CD4-positive, alpha-beta T cell treated with Interleukin-15 for 1 hour (primary cell): ENCODE measurements at places on chromosomes 16 and 17.

DNA sequence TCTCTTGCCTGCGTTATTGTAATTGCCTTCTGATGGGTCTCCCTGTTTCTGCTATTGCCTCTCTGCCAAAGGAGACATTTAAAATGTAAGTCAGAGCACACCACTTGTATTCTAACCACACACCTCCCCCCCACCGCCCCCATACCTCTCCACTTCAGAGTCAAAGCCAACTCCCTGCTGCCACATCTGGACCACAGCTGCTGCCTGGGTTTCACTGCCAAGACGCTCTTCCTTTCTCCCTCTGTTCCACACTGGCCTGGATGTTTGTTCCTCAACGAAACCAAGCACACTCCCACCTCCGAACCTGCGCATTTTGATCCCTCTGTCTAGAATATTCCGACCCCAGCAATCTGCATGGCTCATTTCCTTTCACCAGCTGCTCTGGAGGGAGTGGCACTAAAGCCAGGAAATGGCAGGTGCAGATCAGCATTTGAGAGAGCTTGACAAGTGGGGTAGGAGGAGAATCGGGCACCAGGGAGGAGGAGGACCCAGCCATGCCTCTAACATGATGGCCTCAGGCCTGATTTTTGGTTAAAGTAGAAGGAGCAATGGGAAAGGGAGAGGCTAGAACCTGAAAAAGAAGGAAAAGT lies 92.4 kb upstream of the HS3ST2 start:
- no peak for DNase-seq

DNA sequence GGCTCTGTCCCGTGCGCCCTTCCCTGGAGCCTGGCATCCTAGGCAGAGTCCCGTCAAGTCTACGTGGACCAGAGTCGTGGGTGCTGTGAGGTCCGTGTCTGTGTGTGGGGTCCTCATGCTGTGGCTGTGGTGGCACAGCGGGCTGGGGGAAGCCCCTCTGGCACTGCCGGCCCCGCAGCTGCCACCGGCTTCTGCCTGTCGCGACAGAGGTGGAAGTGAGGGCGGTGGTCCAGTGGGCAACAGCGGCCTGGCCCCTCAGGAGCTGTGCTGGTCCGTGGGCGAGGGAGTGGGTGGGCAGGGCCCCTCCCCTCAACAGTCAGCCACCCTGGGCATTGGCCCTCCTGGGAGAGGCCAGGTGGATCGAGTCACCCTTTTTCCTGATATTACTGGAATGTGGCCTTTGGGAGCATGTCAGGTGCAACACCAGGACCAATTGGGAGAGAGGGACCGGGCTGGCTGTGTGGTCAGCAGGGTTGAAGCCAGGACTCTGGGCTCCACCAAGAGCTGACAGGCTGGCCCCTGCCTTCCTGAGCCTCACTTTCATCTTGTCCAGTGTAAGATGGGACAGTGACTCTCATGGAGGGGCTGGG lies 11.9 kb downstream of the BAIAP2 start:
- DNase-seq = no peak

DNA sequence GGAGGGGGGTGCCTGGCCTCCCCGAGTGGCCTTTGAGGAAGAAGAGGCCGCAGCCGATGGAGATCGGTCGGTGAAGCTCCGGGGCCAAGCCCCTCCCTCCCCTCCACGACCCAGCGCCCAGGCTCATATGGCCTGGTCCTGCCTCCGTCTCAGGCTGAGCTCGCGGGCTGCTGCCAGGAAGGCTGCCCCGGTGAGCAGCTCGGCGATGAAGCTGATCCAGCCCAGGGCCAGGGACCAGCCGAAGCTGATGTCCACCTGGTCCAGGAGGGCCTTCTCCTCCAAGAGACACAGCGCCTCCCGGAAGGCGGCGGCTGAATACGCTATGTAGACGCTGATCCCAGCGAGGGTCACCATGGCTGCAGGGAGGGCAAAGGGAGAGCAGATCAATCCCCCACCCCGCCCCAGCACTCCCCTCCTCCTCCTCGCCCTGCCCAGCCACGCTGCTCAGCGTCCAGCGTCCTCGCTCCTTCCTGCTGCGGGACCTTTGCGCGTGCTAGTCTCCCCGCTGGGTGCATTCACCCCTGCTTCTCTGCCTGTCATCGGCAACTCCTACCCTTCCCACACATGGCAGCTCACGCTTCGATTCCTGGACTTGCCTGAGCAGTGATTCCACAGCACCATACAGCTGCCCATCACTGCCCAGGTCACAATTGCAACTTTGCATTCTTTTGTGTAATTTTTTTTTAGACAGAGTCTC lies 20.5 kb downstream of the TMEM114 start:
- DNase-seq = no peak

DNA sequence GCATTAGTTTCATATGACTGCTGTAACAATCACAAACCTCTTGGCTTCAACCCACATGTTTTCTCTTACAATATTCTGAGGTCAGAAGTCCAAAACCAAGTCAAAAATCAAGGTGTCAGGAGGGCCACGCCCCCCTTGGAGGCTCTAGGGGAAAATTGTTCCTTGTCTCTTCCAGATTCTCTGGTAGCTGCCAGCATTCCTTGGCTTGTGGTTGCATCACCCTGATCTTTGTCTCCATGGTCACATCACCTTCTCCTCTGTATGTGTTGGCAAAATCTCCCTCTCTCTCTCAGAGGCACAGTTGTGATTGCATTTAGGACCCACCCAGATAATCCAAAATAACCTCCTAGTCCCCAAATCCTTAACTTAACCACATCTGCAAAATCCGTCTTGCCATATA lies 105.8 kb downstream of the GAS7 start:
- no peak for DNase-seq

DNA sequence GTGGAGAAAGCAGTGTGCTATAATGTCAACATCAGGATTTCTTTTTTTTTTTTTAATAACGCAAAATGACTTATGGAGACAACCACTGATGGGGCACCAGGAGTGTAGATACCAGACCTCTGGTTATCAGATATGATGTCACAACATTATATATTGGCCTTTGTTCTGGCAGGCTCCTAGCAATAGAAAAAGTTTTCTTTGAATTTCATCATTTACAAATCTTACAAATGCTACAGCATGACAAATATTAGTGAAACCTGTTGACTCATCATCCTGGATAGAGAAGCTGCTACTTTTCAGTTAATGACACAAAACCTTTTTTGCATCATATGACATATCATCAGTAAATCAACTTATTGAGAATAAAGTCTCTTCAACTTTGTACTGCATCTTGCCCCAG lies 6.1 kb downstream of the THUMPD1 start:
- no peak for DNase-seq

DNA sequence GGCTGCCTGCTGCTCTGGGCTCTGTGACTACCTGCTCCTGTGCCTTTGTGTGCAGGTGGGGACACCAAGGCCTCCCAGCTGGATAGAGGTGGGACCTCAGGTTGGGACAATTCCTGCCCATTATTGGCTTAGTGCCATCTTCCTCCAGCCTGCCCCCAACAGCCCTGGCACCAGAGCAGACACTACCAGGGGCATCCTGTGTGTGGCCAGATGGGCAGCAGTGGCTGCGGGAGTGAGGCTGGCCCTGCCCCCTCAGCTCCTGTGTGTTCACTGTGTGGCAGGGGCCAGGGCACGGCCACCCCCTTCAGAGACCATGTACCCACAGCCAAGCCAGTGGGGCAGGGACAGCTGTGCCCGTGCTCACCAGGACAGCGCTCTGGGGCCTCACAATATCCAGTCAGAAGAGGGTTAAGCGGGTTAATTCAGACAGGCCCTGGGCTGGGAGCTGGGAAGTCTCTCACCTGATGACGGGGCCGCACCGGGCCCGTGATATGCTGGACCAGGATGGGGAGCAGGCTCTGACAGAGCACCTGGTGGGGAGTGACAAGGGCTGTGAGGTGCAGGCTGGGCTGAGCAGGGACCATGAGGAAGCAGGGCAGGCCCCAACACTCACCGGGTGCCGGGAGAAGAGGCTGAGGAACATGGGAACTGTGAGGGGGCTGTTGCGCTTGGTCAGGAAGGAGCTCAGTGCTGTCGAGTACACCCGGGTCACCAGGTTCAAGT lies 13.0 kb downstream of the MYBBP1A start:
- no peak for DNase-seq

DNA sequence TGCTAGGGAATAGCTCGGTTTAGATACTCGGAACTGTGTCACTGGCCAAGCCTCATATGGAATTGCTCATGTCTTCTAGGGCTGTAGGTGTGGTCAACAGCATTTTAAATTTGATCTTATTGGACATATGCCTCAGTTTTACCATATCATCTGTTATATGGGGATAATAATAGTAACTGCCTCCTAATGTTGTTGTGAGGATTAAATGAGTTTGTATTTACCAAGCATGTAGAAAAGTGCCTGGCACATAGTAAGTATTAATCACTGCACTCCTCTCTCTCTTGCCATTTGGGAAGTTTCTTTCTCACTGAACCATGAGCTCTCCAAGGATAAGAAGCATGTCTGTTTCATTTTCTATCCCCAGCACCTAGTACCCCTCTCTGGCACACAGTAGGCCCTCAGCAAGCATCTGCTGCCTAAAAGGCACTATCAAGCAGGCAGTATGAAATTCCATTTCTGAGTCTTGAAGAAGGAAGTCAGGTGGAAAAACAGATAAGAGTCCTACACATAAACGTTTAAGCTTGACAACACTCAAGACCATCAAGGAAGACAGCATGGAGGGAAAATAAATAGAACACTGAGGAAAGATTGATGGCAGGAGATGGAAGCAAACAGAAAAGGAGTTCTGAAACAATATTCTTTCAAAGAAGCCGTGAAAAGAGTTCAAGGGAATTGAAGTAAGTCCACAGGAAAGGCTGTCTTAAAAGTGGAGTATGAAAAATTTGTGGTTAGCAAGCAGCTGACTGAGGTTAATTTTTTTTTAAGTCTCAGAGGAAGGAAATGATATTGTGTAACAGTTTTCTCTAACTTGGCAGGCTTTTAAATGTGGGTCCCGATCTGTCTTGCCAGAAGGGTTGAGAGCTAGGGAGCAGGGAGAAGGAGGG lies 2.2 kb upstream of the ATP6V0A1 start:
- DNase-seq = no peak

DNA sequence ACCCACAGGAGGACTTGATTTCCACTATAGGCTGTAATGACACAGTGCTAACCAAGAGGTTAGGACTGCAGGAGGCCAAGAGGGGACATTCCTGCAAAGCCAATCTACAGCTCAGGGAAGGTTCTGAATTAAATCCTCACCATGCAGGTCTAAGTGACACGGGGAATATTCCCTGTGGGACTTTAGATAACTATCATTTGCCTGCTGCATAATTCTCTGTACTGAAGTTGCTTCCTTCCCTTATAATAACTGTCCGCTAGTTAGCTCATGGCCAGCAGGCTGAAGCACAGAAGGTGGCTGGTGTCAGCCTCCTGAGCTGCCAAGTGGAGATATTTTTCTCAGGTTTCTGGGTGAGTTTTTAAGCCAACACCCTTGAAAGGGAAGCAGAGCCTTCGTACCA lies 74.6 kb upstream of the SOX9 start:
- no peak for DNase-seq

DNA sequence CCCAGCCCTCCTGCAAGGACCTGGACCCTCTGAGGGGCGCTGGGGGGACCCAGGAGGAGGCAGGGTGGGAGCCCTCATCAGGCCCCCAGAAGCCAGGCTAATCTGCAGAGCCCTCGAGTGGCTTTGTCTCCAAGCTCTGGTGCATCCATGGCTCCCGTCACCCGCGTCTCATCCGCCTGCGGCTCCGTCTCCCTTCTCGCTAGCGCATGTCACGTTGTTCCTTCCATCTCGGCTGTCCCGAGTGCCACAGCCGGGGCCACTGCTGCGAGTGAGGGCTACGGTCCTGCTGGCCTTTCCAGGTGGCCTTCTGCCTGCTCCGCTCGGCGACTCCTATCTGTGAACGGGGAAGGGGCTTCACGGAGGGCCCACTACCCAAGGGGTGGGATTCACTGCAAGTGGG lies 53.6 kb downstream of the ZFPM1 start:
- DNase-seq = no peak

- DNase-seq = no peak
These were observed 3.7 kb downstream of the CETP start for GRCh38 chr16:56965149-56966092.

- no peak for DNase-seq
These were observed 502 bp downstream of the SMPD3 start for GRCh38 chr16:68447653-68448359.

DNA sequence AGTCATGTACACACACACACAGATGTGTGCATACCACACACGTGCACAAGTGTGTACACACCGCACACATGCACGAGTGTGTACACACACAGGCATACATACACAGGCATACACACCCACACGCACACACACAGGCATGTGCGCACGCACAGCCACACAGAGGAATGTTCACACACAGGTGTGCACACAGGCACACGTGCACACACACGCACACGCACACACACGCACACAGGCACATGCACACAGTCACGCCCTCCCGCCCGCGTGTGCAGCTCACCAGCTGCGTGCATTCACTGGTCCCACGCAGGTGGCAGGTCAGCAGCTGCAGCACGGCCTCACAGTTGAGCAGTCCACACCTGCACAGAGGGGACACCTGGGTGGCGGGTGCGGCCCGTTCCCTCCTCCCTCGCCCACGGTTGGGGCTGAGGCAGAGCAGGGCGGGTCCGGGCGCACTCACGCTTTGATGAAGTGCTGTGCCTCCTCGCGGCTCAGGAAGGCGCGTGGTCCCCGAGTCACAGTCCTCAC lies 7.7 kb downstream of the TEPSIN start:
- DNase-seq = no peak

- DNase-seq = peak; percentile 67
These were observed 9.8 kb downstream of the TMEM204 start for GRCh38 chr16:1543085-1543896.

DNA sequence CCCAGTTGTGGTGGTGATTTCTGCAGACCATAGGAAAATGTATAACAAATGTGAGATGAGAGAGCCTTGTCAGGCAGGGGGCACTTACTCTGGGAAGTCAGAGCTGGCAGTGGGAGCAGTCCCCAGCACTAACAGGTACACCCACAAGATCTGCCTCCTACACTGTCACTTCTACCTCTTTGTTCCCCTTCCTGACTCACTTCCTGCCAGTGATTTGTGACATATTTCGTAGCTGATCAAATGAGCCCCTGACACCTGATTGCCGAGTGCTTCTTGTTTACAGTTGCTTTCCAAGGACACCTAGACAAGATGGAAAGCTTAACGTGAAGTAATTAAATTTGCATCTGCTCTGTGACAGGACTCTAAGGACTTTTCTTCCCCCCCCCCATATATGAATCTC lies 40.5 kb downstream of the FTO start:
- peak; percentile 23 for DNase-seq

- DNase-seq = no peak
These were observed 50.4 kb downstream of the USP22 start for GRCh38 chr17:20992416-20992815.

- peak; percentile 62 for DNase-seq
These were observed 72.8 kb upstream of the MED9 start for GRCh38 chr17:17403899-17404576.
